HCEC 1CT (cell line): ENCODE measurements at places on chromosomes 3 and 15.

DNA sequence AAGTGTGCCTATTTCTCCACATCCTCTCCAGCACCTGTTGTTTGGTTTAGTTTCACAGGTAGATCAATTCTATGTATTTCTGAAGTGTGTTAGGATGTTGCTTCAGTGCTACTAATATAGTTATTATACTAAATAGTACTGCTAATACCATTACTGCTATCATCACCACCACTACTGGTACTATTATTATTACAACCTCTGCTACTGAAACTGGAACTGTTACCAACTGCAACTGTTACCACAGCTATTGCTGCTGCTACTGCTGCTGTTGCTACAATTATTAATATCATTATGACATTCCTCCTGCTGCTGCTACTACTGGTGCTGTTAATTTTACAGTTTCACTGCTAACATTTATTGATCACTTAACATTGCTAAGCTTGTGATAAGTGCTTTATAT, 8.3 kb upstream of the LMOD3 start:
- DNase-seq = no peak

DNA sequence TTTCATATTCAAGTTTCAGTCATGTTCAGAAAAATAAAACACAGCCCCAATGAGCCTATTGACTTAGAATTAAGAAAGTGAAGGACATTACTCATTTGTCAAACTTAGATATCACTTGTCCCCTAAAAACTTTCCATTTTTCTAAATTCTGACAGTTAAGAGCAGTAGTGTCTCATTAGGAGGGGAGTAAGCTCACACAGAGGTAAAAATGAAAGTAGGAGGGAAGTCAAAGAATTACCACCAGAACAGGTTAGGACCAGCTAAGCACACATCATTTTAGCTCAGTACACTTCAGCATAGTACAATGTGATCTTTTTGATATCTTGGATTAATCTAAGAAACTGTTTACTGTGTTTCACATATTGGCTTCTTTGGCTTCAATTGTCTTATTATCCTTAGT, 64.3 kb downstream of the OSTN start:
- DNase-seq = no peak

- DNase-seq = no peak
Measured at GRCh38 chr15:75176396-75176761, 25.3 kb upstream of the C15orf39 start.

DNA sequence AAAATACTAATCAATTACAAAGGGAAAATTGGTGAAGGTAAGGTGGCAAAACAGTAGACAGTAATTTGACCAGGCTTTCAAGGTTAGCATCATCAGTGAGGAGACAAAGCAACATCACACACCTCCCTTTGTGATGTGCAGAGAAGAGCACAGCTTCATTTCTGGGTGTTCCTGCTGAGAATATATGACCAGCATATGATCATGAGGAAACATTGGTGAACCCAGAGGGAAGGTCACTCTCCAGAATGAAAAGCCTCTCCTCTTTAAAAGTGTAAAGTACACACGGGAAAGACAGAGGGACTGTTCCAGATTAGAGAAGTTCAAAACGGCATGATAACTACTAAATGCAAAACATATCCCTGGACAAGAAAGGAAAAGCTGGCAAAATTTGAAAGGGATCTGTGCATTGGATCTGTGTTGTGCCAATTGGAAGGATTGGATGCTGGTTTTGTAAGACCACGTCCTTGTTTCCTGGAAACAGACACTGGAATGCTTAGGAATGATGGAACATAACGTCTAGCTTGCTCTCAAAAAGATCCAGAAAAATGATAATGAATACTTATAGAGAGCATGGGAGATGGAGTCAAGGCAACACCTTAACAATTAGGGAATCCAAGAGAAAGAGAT, 80.6 kb upstream of the MITF start:
- DNase-seq = no peak

GRCh38 chr3:94293793-94294195, 230.9 kb downstream of the NSUN3 start:
- DNase-seq = no peak

GRCh38 chr3:120410541-120410940, 40.3 kb downstream of the FSTL1 start:
- no peak for DNase-seq

DNA sequence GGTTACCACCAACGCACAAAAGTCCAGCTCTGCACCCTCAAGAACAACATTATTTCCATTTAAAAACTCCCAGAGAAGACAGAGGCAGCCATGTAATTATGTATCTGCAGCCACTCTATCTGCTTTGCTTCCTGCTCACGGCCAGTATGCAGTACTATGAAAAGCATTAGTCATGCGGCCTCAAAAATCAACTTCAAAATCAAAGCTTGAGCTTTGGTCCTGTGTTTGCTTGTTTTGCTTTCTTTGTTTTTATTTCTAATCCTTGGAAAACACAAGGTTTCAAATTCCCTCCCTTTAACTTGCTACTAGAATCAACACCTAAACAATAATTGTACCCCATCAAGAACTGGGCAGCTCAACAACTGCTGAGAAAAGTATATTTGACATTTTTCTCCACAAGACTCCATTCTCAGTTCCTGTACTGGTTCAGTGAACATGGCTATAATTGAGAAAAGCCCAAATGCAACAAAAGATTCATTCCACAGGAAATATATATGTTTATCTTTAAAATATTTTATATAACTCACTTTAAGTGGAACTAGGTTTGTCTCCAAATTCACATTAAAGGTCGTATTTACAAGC, 37.6 kb downstream of the GBE1 start:
- DNase-seq = peak; percentile 58

DNA sequence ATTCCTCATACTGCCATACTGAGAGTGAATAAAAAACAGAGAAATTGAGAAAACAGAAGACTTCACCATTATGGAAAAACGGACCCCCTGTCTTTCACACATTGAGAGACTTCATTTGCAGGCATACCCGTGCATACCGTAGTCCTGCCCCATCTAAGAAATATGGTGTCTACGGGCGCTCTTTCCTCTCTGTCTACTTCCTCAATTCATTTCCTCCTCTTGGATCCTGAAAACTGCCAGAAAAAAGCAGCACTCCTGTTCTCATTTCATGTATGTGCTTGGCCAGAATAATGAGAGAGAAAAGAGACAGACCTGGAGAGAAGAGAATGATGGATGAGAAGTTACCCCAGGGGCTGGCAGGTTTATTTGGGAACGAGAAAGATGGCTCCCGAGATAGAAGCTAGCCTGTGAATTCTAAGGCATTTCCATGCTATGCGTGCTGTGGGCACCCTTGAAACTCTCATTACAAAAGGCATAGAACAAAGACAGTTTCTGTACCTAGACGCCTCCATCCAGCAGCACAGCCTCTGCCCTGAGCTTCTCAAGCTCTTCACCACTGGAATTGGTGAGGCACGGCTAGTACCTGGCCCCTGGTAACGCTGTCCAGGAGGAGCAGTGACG, 62.5 kb upstream of the EPHB3 start:
- DNase-seq = no peak

DNA sequence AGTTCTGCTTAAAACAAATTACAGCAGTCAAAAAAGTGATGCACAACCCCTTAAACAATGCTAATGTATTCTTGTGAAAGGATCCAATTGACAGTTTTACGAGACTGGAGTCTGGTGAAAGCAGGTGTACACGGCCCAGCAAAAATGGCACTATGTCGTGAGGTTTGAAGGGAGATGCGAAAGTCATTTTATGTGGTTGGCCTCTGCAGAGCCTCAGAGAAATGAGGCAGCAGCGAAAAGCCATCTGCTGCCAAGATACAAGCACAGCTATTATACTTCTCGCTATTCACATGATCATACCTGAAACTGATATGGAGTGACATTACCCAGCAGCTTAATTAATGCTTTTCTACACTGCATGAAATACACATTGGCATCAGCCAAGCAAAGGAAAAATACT, 36.4 kb downstream of the MECOM start:
- DNase-seq = no peak

DNA sequence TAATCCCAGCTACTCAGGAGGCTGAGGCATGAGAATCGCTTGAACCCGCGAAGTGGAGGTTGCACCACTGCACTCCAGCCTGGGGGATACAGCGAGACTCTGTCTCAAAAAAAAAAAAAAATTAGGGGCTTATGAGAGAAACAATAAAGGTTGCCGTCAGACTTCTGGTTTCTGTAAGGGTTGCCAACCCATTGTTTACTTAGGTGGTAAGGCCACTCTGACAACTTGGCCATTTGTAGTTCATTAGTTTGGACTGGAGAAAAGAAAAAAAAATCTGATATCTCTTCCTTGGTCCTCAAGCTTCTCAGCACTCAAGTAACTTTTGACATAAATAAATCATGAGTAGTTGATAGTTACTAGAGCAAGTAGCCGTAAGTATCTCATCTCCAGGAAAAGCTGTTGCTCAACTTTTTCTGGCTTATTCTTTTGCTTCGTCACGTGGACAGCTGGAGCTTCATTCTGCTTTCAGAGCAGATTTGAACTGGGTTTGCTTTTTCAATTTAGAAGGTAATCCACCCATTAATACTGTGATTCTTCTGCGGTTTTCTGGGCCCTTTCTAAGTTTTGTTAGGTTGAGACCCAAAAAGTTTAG, 9.4 kb downstream of the SNX1 start:
- peak; percentile 60 for DNase-seq

GRCh38 chr3:113104357-113105092, 106.8 kb upstream of the BOC start:
- DNase-seq = no peak

- no peak for DNase-seq
Measured at GRCh38 chr15:83720468-83720867, 66.5 kb downstream of the ADAMTSL3 start.

- DNase-seq = no peak
Measured at GRCh38 chr3:177300842-177301241, 103.6 kb upstream of the TBL1XR1 start.

DNA sequence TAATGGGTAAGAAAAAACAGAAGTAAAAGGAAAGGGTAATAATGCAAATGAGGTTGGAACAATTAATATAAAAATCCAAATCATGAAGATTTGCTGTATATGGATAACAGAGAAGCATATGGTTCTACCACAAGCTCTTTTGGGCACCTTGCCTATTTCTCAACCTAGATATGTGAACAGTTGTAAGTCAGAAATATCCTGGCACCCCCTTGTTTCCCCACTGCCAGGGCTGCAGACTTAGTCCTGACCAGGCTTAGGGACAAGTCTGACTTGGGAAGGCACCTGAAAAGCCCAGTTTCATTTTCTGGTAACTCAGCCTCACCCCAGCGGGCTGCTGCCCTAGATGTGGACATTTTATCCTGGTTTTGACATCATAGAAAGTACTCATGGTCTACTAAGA, 183.2 kb upstream of the STAC start:
- no peak for DNase-seq

DNA sequence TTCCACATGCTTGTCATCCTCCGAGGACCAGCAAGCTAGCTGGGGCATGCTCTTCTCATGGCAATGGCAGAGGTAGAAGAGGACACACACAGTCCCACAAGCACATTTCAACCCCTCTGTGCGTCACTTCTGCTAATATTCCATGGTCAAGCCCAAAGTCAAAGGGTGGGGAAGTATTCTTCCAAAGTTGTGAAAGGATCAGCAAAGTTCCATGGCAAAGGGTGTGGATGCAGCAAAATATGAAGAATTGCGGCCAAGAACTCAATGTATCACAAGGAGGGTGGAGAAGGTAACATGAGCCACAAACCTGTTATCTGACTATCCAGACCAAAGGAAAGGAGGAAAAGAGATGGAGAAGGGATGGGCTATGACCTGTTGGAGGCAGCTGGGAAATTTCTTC, 71.2 kb upstream of the SNRK start:
- no peak for DNase-seq

GRCh38 chr3:136954251-136954650, 3.5 kb upstream of the IL20RB start:
- DNase-seq = peak; percentile 46

GRCh38 chr3:69095636-69096035, 10.9 kb downstream of the ARL6IP5 start:
- no peak for DNase-seq

- no peak for DNase-seq
Measured at GRCh38 chr15:56892659-56893363, 25.6 kb upstream of the TCF12 start.

DNA sequence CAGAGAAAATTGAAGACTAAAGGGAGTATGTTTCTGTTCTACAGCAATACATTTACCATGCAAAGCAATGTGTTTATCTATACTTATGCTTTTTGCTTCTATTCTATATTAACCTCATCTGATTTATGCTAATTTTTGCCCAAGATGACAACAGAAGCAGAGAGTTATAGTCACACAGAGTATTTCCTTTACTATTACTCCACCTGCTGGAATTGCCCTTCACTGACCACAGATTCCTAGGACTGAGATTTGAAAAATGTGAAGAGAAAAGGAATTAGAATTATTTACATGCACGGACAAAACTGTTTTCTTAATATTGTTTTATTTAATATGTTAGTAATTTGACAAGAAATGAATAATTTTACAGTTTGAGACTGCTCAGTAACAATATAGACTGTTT, 745.6 kb downstream of the VGLL3 start:
- no peak for DNase-seq

DNA sequence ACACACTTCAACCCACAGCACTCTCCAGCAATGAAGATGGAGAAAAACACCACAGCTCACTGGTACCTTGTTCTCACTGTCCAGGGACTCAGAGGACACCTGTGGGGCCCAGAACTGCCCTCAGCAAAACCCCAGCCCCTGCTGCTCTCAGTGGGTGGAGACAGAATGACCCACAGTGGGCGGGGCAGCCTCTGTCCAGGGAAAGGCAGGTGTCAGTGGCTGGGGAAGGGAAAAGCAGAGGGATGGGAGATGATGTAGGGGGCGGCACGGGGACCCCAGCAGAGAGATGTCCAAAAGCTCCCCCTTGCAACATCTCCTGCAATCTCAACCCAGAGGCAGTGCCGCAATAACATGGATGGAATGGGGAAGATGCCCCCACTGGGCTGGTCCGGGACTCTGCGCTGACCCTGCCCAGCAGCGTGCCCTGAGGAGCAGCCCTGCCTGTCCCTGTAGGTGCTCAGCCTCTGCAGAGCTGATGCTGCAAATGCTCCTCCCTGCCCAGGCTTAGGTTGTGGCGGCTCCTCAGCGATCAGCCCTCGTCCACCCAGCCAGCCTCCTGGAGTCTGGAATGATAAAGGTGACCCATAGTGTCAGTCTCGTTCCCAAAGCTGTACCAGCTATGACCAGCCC, 193.9 kb downstream of the XXYLT1 start:
- no peak for DNase-seq

DNA sequence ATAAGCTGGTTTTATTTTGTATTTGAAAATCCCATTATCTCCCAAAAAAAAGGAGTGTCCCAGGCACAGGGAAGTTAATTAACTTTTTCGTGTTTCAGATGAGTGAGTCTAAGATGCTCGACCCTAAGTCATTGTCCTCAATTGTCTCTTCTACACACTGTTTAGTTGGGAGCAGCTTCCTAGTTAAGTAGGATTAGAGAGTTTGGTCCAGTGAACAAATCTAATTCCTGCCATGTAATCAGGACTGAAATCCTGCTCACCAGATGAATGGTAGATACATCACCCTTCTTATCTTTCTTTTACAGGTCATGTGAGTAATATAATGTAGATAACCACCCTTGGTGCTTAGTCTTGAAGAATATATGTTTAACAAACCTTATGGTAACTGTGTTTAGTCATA, 228.9 kb upstream of the MANF start:
- DNase-seq = no peak

GRCh38 chr15:92812271-92812670, 87.9 kb upstream of the CHD2 start:
- DNase-seq = no peak
